ENCODE measurements at places on chromosomes 2 and 18. TPM values are rescaled to one million over a fixed set of nuclear protein-coding genes. Genes with fewer than 3 reads are reported as not detected.
A peak's percentile ranks its signal among the peaks of the same experiment; 100 is the strongest.

GRCh38 chr2:63438181-63438580 is 150.1 kb downstream of the WDPCP start:
- H3K27me3 ChIP-seq: no peaks in the 10 kb centered on the region
- H3K4me3 ChIP-seq: no peak overlapping the region
- no peak overlapping the region for H3K27ac ChIP-seq
- no peaks in the 10 kb centered on the region for H3K36me3 ChIP-seq

DNA sequence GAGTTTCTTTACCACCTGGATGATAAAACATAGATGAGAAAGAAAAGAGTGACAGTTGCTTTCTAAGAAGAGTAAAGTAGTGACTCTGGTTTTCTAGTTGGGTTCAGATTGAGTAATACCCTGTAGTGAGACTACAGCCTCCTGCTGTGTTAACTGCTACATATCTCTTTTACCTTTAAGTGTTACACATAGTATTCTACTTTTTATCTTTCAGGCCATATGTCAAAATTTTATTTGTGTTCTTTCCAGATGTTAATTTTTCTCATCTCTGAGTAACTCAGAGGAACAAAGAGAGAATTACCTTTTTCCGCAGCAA is 348.2 kb downstream of the CTNNA2 start:
- H3K4me1 ChIP-seq: no peaks in the 10 kb centered on the region
- no peak overlapping the region for H3K27ac ChIP-seq
- H3K4me3 ChIP-seq: no peak overlapping the region
- H3K36me3 ChIP-seq: no peaks in the 10 kb centered on the region
- DNase-seq: no peak

DNA sequence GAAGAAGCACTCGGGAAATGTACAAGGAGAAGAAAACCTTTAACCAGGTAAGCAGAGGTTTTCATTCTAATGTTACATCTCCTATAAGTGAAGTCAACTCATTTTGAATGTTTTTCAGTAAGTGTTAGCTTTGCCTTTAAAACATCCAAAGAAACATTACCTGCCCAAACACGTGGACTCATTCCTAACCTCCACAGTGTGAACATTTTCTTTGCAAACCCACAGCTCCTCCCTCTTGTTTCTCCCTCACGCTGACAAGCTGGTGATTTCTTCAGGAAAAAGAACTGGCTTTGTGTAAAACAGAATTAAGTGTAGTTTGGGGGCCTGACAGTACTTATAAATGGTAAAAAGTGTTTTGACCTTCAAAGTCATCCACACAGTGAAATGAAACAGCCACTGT is 72.5 kb downstream of the MTCL1 start:
- no peak overlapping the region for H3K27ac ChIP-seq
- no peak overlapping the region for H3K4me3 ChIP-seq
- H3K4me1 ChIP-seq: no peaks in the 10 kb centered on the region
- H3K27me3 ChIP-seq: peaks cover 2% of the 10 kb centered on the region
- H3K36me3 ChIP-seq: no peaks in the 10 kb centered on the region

The SATB2 gene
- 0.10 TPM for total RNA-seq

DNA sequence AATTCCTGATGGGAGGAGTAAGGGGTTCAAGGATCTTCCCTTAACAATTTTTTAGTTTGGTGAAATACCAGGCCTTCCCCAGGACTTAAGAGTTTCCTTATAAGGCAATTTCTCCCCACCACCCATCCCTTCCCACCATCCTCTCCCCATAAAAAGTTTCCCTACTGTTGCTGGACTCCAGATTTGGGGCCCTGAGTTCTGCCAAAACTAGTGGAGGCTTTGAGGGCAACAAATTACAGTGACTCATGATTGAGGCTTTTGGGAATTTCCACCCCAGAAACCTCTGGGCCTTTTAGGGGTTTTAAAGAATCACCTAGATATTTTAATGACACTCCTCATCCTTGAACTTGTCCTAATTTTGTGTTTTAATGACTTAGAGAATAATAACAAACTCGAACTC is 14.3 kb upstream of the EN1 start:
- no peak overlapping the region for H3K27ac ChIP-seq
- H3K27me3 ChIP-seq: peaks cover 25% of the 10 kb centered on the region
- DNase-seq: no peak
- H3K4me3 ChIP-seq: no peak overlapping the region

The RNF125 gene
- total RNA-seq: 3.9 TPM

DNA sequence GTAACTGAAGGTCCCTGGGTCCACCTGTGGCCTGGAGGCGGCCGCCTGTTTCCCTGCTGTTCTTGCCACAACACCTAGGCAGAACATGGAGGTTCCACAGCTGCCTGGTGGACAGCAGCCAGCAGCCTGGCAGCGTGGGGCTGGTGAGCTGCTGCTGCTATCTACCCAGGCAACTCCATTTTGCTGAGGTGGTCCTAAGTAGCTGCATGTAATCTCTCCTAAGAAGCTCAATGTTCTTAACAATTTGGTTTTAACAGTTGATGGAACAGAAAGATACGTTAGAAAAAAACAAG is 66.7 kb downstream of the NDUFA10 start:
- peaks cover 9% of the 10 kb centered on the region for H3K36me3 ChIP-seq
- no peak overlapping the region for H3K27ac ChIP-seq
- H3K27me3 ChIP-seq: no peaks in the 10 kb centered on the region
- DNase-seq: no peak
- H3K4me1 ChIP-seq: peaks cover 3% of the 10 kb centered on the region

GRCh38 chr2:219596954-219597551 is 604 bp upstream of the STK11IP start:
- H3K4me3 ChIP-seq: peak overlapping the region; percentile 74
- peak overlapping the region; percentile 81 for H3K27ac ChIP-seq
- no peaks in the 10 kb centered on the region for H3K27me3 ChIP-seq
- 0 out of 2 replicates have a peak, but pooled peaks cover 8% of the 10 kb centered on the region for H3K4me1 ChIP-seq

DNA sequence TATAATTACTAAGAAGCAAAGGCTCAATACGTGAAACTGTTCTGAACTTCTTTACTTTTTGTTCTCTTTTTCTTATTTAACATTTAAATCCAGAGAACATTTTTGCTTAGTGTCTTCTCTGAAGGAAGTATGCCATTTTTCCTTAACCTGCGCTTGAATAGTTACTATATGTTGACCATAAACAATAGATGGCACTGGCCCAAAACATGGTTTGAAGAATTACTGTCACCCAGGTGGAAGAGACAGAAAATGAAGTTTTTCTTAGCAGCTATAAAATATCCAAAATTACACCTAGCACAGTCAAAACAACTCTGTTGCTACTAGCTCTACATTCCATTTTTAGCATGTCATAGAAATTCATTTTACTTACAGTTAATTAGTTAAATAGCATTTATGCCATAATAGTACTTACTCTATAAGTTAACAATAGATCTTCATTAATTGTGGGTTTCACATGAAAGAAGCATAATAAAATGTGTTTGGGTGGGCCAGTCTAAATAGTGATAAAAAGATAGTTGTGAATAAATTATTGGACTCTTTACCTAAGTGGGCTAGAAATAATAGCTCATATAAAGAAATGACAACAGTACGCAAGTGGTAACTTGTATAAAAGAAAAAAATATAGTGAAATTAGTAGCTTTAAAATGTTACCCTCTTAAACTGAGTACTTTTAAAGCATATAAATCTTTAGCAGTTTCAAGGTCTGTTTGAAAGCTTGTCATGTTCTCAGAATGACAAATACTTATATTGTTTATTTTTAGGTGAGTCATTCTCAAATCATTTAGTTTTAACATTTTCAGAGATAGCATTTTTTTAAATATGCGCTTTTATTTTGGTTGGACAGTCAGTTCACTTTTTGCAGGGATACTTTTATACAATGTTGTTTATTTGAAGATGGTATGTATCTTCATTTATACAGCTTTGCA is 3.7 kb downstream of the ETAA1 start:
- H3K36me3 ChIP-seq: no peaks in the 10 kb centered on the region
- DNase-seq: no peak
- H3K4me3 ChIP-seq: no peak overlapping the region
- H3K27me3 ChIP-seq: no peaks in the 10 kb centered on the region
- no peak overlapping the region for H3K27ac ChIP-seq

DNA sequence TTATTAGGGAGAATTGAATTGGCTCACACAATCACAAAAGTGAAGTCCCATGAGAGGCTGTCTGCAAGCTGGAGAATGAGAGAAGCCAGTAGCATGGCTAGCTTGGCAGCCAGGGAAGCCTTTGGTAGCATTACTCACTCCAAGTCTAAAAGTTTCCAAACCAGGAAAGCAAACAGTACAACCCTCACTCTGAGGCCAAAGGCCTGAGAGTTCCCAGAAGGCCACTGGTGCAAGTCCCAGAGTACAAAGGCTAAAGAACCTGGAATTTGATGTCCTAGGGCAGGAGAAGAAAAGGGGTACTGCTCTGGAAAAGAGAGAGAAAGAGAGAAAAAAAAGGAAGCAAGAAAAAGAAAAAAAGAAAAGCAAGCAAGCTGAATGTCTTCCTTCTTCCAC is 318.2 kb downstream of the RND3 start:
- H3K4me3 ChIP-seq: no peak overlapping the region
- H3K4me1 ChIP-seq: no peaks in the 10 kb centered on the region
- H3K27ac ChIP-seq: no peak overlapping the region
- no peak for DNase-seq
- H3K27me3 ChIP-seq: no peaks in the 10 kb centered on the region
- no peaks in the 10 kb centered on the region for H3K36me3 ChIP-seq

DNA sequence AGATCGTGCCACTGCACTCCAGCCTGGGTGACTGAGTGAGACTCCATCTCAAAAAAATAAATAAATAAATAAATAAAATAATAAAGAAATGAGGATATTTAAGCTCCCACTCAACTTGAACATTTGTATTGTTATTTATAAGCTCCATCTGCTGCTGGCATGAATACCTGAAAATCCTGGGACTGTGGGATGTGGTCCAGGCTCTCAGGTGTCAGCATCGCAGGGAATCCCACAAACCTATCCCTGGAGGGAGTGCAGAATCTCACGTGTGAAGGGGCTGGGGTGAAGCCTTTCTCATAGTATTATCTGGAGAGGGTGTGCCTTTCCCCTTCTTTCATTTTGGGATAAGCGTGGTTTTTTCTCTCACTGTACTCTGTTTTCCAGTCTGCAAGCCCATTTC is 47.4 kb upstream of the POLE4 start:
- DNase-seq: no peak
- peaks cover 4% of the 10 kb centered on the region for H3K4me1 ChIP-seq
- no peaks in the 10 kb centered on the region for H3K27me3 ChIP-seq
- no peaks in the 10 kb centered on the region for H3K36me3 ChIP-seq

- H3K4me3 ChIP-seq: no peak overlapping the region
- no peaks in the 10 kb centered on the region for H3K36me3 ChIP-seq
- no peak for DNase-seq
- H3K4me1 ChIP-seq: peaks cover 20% of the 10 kb centered on the region
- H3K27ac ChIP-seq: no peak overlapping the region
Observed at GRCh38 chr2:231542136-231542535, 11.9 kb upstream of the NMUR1 start.

The INHBB gene
- 0.11 TPM for total RNA-seq

DNA sequence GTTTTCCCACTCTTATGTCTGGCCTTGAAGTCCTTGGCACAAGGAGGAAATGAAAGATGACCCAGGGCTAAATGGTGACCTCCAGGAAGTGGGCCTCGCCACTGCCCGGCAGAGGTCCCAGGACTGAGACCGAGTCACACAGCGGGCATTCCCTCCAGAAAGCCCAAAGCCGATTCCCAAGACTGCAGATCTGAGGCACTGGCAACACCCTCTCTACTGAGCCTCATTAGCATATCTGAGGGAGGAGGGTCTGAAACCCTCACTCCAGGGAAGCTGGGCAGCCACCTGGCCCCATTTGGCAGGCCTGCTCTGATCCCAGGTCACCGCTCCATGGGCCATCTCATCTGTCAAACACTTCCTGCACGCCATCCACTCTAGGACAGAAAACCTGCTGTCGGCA is 29.1 kb downstream of the FAM178B start:
- no peak overlapping the region for H3K27ac ChIP-seq
- no peak overlapping the region for H3K4me3 ChIP-seq
- H3K4me1 ChIP-seq: peaks cover 18% of the 10 kb centered on the region
- DNase-seq: no peak

Measured in GM12878 (cell line).